ENCODE measurements at places on chromosomes 1 and 21.
A peak's percentile ranks its signal among the peaks of the same experiment; 100 is the strongest.

DNA sequence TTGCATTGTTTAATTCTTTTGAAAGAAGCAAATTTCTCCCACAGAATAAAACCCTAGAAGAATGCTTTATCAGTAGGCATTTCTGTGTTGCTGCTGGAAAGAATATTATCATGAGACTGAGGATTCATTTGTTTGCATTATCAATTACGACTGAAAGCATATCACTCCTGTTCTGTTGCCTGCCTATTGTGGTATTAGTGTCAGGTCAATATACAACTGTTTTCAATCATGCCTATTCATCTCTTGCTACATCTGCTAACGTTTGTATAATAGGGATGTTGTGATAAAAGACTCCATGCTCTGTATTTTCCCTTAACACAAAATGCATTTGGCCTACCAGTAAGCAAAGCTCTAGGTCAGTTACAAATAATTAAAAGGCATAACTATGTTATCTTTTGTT lies 221.5 kb downstream of the PTPRC start:
- no peak for DNase-seq

DNA sequence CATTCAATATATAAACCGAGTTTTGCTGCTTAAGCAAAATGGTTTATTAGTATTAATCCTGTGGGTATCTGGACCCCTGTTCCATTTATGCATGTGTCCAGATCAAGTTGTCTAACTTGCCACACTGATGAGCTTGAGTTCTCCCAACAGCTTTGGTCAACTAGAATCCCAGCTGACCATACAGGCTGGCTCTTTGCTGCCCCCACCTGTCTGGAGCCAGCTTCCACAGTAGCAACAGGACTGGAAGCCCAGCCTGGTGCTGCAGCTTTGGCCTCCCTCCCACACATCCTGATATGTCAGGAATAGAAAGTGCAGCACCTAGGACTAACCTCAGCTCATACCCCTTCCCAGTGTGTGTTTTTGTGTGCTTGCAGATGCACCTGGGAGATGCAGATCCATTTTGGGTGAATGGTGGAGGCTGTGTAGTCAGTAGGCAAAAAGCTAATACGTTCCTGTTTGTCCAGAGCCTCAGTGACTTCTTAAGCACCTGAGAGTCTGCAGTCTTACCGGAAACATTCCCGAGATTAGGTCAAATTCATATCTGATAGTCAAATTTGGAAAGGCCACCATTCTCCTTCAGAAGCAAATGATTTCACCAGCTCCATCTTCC lies 40.9 kb upstream of the BEND5 start:
- DNase-seq = peak; percentile 86

GRCh38 chr1:160133990-160134770 lies 17.2 kb upstream of the ATP1A4 start:
- DNase-seq = no peak

- no peak for DNase-seq
Measured at GRCh38 chr1:197213193-197213592, 54.9 kb upstream of the CRB1 start.

- no peak for DNase-seq
Measured at GRCh38 chr1:113401728-113402127, 11.4 kb downstream of the MAGI3 start.

GRCh38 chr1:84442256-84442655 lies 36.8 kb upstream of the RPF1 start:
- no peak for DNase-seq

- DNase-seq = no peak
Measured at GRCh38 chr1:156876281-156876680, 15.6 kb downstream of the NTRK1 start.

- no peak for DNase-seq
Measured at GRCh38 chr1:239719642-239720258, 333.4 kb downstream of the CHRM3 start.

- DNase-seq = no peak
Measured at GRCh38 chr1:96095849-96096612, 625.6 kb upstream of the PTBP2 start.

- no peak for DNase-seq
Measured at GRCh38 chr1:235714205-235714897, 64.8 kb upstream of the GNG4 start.

DNA sequence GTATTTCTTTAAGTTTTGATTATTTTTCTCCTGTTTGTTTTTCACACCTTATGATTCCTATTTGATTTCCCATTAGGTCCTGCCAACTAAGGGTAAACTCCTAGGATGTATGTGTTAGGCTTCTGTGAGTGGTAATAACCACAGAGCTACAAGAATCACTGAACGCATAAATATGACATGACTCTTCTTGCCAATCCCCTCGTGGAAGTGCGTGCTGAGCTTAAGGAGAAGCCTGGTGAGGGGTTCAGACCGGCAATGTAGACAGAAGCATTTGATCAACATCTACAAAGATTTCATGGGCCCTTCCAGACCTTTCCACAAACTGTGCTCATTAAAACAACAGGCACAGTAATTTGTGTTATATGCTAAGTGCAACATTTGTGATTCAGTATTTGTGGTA lies 273.8 kb upstream of the SNX7 start:
- no peak for DNase-seq

- DNase-seq = no peak
Measured at GRCh38 chr1:161899091-161899490, 124.6 kb downstream of the OLFML2B start.

DNA sequence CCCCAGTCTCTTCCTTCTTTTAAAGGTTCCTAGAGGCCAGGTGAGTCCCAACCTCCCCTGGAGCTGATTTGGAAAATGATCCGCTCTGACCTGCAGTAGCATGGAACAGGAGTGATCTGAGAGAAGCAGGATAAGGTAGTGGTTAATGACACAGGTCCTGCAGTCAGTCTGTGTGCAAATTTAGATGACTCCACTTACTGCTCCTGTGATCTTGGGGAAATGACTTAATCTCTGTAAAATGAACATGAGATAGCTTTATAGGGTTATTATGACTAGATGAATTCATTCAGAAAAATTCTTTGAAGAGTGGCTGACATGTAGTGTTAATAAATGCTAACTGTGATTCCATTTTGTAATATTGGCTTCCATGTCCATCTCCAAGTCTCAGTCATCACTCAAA lies 374.9 kb upstream of the CAMK1G start:
- no peak for DNase-seq

DNA sequence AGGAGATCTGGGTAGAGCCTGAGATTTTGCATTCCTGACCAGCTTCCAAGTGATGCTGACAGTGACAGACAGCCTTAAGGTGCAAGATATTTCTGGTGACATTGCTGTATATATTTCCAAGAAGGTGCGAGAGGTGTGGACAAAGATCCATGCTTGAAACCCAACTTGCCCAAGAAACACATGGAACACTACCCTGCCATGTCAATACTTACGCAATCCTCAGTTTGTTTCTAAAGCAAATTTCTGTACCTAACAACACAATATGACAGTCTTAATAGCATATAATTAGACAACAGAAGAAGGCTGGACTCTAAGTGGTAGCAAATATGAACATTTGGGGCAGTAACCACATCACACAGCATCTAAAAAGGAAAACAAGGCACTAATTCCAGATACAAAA lies 260.4 kb downstream of the DSCAM start:
- DNase-seq = no peak

DNA sequence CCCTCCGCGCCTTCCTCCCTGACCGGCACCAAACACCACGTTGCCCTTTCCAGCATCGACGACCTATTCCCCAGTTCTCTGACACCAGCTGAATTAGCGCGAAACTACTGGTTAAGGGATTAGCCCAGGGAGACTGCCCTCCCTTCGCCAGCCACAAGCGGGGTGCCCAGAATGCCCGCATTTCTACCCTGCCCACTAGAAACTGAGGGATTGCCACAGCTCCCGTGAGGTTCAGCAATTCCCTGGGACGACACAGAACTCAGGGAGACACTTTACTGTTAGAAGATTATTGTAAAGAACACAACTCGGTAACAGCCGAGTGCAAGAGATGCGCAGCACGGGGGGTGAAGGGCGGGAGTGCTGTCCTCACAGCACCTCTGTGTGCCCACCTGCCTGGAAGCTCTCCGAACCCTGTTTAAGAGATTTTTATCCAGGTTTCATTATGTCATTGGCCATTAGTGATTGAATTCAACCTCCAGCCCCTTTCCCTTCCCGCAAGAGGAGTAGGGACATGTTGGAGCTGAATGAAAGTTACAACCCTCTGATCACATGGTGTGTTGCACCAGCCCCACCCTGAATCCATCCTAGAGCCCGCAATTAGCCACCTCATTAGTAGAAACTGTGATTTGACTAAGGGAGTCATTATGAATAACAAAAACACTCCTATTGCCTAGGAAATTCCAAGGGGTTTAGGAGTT lies 15.8 kb upstream of the RIPPLY3 start:
- DNase-seq = no peak

DNA sequence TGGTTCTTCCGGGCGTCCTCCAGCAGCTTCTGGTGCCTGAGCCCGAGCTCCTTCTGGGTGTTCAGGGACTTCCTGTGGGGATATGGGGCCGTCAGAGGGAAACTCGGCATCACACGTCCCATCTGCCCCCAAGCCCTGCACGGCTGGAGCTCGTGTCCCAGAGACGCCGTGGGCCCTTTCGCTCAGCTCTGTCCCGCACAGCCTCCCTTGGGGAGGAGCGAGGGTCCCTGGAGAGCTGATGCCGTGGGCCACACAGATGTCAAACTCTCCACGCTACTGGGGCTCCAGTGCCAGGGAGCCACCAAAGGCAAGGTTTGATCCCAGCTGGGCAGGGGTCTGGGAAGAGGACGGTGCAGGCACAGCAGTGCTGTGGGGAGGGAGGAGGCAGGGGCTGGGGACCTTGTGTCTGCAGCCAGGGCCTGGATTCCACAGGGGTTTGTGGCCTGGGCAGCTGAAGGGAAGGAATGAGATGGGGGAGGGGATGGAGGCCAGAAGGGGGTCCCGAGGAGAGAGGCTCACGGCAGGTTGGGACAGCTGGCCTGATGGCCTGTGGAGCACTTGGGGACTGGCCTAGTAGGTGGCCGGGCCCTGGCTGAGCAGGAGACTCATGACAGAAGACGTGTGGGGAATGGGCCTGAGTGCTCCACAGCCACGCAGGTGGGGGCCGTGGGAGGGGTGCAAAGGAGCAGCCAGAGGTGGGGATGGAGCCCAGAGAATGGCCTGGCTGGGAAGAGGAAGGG lies 30.4 kb downstream of the CFAP74 start:
- no peak for DNase-seq

GRCh38 chr1:41774471-41774990 lies 144.2 kb downstream of the HIVEP3 start:
- no peak for DNase-seq

GRCh38 chr1:145897969-145898368 lies 11.9 kb downstream of the ITGA10 start:
- no peak for DNase-seq

DNA sequence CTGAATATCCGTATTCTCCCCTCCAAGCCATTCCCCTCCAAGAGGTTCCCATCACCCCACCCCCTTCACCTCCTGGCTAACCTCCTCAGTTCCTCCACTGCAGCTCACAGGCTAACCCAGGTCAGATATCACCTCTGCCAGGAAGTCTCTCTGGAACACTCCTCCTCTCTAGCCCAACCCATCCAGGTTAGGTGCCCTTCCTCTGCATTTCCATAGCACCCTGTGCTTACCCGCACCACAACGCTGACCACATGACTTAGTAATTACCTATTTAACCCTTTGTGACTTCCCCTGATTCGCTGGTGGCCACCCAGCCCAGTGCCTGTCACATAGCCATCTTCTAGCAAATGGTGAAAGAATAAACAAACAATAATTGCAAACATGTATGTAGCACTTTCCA lies 49.5 kb upstream of the IFFO2 start:
- no peak for DNase-seq

DNA sequence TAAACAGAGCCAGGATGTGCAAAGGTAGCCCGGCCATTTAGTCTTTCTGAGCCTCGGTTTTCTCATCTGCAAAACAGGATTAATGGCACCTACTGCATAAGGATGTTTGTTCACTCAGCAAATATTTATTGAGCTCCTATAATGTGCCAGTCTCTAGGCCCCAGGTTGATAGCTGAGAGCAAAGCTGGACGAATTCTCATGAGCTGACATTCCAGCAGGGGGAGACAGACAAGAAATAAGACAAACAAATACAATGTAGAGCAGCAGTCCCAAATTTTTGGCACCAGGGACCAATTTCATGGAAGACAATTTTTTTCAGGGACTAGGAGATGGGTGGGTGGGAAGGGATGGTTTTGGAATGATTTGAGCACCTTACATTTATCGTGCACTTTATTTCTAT lies 74.3 kb upstream of the PAX7 start:
- DNase-seq = no peak

DNA sequence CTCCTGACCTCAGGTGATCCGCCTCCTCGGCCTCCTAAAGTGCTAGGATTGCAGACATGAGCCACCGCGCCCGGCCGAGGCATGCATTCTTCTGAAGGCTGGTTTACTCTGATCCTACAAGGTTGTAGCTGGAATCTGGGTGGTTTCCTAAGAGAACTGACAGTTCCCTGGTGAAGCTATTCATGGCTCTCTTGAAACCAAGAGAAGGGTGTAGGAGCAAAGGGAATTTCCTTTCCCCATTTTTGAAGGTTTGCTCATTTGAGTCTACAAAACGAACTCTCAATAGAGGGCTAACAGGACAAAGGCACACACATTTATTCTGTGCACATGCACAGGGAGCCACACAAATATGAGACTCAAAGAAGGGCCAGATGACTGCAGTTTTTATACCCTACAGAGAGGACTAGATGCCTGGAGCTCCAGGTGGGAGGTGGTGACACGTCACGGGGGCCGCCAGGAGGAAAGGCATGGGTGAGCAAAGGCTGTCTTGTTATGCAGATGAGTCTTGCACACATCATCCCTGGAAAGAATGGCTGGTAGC lies 49.5 kb upstream of the ERRFI1 start:
- no peak for DNase-seq

- no peak for DNase-seq
Measured at GRCh38 chr1:67534627-67535065, 104.4 kb upstream of the SERBP1 start.

DNA sequence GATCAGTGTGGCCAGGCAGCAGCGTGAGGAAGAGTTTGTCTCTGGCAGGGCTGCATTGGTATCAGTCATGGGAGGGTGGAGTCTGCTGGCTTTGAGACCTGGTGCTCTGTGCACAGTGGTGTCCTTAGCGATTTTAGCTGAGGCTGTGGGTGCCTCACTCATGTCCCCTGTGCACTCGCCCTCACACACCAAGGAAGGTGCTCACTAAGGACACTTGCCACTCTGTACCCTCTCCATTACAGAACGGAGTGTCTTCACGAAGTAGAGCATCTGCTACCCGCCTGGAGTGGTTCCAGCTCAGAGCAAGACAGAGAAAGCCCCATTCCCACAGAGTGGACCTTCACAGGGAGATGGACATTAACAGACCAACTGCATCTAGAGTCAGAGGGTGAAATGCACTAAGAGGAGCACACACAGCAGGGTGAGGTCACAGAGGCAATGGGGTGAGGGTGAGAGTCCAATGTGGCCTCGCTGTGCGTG lies 117.9 kb downstream of the MATN1 start:
- no peak for DNase-seq

GRCh38 chr1:220274251-220274855 lies 2.1 kb upstream of the RAB3GAP2 start:
- DNase-seq = no peak

- DNase-seq = no peak
Measured at GRCh38 chr1:235073968-235074522, 54.6 kb downstream of the TOMM20 start.
